ENCODE measurements at places on chromosomes 7 and 10.

DNA sequence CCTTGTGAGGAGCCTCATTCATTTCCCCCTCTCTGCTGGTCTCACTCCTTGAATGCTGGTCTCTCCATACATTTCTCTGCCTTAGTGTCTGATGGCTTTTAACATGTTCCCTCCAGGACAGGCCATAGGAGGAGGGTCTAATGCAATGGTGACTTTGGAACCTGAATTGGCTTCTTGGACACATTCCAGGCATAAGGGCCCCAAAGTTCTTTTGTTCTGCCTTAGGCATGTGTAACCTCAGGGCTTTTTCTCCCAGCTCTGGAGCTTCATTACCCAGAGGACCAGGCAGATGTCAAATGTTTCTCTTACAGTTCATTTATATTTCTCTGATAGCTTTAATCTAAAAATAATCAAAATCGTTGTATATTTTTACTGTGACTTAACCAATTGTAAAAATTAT is 162.6 kb downstream of the SDK1 start:
- no peak for DNase-seq

DNA sequence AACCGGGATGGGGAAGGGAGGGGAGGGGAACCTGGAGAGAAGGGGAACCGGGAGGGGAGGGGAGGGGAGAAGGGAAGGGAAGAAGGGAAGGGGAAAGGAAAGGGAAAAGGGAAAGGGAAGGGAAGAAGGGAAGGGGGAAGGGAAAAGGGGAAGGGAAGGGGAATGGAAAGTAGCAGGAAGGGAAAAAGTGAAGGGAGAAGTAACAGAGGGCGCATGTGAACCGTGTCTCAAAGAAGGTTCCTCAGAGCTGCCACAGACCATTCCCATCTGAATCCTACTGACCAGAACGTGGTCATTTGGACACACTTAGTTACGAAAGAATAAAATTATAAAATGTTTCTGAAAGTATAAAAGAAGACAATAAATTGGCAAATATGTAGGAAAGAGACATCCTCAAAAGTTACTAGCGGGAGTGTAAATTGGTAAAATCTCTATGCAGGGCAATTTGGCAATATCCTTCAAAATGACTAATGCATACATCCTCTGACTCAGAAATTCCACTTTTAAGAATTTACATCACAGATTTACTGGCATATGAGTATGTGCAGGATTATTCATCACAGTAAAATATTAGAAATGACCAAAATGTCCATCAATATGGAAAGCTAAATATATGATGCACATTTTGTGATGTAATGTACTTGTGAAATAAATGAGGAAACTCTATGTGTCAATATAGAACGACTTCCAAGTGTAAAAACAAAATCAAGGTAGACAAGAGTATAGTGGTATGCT is 12.9 kb downstream of the C10orf67 start:
- DNase-seq: no peak

DNA sequence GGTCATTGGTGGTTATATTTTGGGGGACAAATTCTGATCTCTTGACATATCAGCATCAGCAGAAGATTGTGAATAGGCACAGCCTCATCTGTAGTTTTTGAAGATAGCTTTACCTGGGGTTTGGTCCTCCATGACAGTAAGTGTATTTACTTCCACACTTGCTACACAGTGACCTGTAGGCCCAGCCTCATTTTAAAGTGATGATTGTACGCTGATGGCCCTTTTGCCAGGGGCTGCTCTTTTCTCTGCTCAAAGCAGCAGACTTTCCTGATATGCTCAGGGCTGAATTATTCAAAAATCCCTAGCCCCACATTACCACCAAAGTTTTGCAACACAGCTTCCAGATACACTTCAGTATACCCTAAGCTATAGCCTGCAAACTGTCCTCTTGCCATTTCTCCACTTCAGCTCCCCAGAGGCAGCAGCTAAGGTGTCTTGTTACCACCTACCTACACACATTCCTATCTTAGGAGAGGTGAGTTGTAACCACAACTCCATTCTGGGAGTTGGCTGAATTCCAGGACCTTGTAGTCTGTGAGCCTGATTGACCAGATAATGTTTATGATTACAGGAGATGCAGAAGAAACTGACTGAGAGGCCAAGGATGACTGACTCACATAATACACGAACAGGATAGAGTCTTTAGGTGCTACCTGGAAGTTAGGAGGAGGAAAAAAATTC is 6.0 kb downstream of the ASB4 start:
- DNase-seq: no peak

GRCh38 chr7:71144963-71145362 is 13.0 kb downstream of the GALNT17 start:
- DNase-seq: no peak

DNA sequence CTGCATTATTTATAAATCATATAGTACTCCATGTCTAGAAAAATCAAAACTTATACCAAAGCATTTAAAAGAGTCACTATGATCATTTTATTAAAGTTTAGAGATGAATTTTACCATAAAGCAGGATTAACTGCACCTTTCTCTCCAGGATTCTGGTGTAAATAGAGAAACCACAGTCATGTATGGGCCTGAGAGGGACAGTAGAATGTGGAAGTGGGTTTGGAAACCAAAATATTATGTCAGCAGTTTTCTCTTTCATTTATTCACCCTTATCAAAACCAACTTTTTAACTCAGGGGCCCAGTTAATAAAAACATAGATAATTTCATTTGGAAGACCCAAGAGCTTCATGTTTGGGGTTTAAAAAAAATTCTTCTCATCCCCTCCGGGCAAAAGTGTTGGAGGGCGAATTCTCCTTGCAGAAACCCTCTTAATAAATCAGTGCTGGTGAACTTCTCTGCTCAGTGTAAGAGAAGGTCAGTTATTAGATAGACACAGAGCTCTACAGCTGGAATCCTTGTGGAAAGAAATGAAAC is 266.2 kb downstream of the CREB5 start:
- no peak for DNase-seq

DNA sequence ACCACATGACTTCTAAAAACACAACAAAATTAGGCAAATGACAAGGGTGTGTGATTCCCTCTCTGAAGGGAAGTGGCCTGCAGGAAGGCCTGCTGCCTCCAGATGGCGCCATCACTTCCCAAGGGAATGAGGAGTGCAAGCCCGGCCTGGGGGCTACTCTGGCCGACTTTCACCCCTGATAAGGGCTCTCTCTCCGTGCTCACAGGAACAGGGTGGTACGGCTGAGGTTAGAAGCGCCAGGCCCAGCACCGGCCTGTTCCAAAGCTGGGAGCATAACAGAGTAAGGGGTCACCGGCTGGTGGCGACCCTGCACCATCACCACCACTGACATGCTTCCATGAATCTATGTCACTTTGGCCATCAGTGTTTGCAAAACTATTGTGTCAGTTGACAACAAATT is 13.1 kb downstream of the RBP3 start:
- no peak for DNase-seq

DNA sequence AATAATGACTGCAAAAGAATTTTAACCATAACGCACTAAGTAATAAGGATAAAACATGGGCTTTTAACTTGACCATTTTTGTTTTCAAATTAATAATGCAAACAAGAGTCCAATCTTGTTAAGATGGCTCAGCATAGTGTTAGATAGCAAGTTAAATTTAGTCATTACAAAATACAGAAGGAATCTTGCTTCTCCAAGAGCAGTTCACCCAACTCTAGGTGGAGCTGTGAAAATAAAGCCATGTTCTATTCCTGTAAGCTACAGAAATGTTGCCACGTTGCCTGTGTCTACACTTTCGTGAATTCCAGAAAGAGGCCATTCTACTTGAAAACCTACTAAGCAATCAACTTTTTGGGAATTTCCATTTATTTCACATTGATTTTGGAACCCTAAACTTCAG is 191.9 kb downstream of the SFMBT2 start:
- no peak for DNase-seq

DNA sequence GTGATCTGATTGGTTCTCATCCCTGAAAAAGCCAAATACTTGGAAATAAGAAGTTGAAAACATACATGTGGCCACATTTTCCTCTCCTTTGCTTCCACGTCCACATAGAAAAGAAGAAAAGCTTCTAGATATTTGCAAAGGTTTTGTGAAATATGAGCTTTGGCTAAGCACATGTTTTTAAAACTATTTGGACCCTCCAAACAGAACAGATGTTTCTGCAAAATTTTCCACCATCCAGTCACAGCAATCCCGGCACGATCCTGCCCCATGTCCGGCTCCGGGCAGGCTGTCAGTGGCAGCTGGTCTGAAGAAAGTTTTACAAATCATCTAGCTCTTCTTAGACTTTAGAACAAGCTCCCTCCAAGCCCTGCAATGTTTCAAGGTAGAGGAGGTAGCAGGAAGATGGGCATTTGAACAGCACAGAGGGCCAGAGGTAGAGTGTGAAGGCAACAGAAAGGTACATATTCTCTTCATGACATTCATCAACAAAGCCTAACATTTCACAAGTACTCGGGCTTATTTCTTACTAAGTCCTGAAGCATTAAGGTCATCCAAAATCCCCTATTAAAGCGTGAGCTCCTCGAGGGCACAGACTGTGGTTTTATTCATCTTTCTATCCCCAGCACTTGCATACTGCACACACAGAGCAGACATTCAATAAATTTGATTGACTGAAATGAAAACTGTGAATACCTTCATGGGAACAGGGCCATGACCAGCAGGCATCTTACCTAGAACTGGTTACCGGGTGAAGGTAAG is 110.1 kb downstream of the JAZF1 start:
- DNase-seq: no peak

DNA sequence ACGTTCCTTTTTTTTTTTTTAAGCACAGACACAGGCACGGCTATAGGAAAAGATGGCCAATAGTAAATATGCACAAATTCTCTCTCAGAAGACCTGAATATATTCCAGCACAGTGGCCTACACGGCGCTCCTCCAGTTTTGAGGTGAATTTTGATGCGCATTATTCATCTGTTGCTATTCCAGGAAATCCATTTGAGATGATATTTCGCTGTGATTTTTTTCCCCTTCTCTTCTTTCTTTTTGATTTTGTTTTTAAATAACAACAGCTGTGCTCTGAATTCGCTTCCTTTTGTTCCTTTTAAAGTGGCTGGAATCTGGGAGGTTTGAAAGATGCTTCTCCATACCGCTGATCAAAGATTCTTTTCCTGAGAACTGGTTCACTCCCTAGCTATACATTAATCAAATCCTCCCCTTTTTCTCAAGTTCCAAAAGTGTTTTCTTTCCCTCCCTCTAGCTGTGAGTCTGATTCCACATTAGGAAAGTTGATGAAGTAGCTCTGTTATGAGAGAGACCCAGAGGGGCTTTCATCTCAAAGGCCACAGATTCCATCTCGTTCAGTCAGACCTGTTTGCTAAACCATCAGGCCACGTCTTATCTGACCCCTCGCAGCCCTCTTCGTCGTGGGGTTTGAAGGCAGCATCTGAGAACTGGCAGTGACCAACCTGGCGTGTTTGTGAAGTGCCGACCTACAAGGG is 602.7 kb upstream of the NRP1 start:
- DNase-seq: no peak

- DNase-seq: no peak
These were observed 50.6 kb upstream of the IL6 start for GRCh38 chr7:22676385-22676784.

- DNase-seq: no peak
These were observed 231.8 kb downstream of the AHR start for GRCh38 chr7:17530244-17530643.

DNA sequence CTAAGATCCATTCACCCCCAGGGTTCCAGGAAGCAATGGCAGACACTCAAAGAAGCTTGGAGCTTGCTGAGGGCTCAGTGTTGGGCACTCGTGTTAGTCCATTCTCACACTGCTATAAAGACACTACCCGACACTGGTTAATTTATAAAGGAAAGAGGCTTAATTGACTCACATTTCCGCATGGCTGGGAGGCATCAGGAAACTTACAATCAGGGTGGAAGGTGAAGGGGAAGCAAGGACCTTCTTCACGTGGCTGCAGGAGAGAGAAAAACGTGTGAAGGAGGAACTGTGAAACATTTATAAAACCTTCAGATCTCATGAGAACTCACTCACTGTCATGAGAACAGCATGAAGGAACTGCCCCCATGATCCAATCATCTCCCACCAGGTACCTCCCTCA is 44.7 kb upstream of the SMNDC1 start:
- DNase-seq: no peak

DNA sequence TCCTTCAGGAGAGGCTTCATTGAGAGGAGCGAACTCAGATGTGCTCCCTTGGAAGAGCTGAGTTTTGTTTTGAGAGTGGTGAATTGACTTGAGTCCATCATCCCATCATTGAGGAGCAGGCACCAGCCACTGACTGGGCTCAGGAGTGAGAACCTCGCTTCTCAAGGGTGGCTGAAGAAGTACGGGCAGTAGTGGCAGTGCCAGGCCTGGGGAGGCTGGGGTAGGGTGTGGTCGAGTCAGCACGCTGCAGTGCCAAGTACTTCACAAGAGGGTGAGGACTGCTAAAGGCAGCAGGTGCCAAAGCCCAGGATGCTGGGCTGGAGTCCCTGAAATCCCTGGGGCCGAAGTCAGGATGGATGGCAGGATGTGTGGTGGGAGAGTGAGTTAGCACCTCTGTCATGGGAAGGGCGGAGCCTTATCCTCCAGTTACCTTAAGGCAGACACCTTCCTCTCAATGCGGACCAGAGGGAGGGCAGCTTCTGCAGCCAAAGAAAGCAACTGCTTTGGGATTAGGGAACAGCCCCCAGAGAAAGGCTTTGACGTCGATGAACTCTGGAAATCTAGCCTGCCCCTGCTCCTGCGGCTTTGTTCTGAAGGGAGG is 210.3 kb downstream of the CAMK1D start:
- no peak for DNase-seq

- DNase-seq: no peak
These were observed 106.0 kb upstream of the PRR15 start for GRCh38 chr7:29457565-29458011.

DNA sequence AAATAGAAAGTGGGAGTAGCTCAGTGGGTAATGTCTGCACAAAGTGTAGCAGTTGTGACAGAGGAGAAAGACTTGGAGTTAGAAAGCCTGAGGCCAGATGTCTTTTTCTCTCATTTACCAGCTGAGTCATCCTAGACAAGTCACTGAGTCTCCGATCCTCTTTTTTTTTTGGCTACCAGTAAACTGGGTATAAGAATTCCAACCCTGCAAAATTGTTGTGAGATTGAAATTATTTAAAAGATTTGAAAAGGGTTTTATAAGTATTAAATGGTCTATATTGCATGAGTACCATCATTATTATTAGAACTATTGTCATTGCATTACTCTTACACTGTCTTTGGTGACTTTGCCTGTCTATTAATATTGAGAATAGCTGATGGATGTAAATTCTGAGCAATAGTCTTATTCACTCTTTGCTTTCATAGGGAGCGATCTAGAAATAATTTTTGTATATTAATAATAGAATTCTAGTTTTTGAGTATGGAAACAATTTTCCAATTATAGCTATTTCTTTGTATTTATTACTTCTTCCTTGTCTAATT is 74.0 kb downstream of the ARID5B start:
- DNase-seq: no peak

DNA sequence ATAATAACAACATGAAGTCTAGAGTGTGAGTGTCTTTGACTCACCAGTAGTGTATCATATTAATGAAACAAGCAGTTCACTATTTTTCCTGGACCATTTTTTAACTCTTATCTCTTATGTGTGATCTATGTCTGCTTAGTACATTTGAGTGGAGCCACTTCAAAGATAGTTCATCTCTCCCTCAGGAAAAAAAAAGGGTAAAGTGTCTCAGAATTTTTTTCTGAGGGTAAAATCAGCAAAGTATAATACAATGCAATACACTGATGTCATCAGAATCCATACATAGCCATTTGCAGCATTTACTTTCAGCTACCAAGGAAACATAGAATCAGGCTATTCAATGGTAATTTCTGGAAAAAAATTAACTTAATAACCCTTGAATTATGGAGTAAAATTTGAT is 706.7 kb downstream of the DNAJB9 start:
- no peak for DNase-seq

GRCh38 chr10:61120805-61121204 is 176.8 kb upstream of the RHOBTB1 start:
- no peak for DNase-seq

- no peak for DNase-seq
These were observed 113.5 kb downstream of the AHR start for GRCh38 chr7:17411922-17412321.

All from pulmonary artery endothelial cell (primary cell).